Smooth muscle cell of trachea (primary cell): ENCODE measurements at places on chromosomes 3 and 15. TPM values are rescaled to one million over a fixed set of nuclear protein-coding genes. Genes with fewer than 3 reads are reported as not detected.

Gene CCDC13
- 0.29 and 1.2 TPM in 2 replicates for total RNA-seq

Gene ABTB1
- total RNA-seq, result 13.7 and 18.0 TPM in 2 replicates

Gene CLEC3B
- 12.1 and 32.3 TPM in 2 replicates for total RNA-seq

Gene POLQ
- total RNA-seq, result 0.99 and 6.0 TPM in 2 replicates

Gene SYNPR
- total RNA-seq, result not detected in 2 replicates

Gene CAND2
- total RNA-seq, result 4.7 and 16.9 TPM in 2 replicates

Gene C3orf22
- not detected in 2 replicates for total RNA-seq

Gene ATP8B4
- 3.2 and 7.4 TPM in 2 replicates for total RNA-seq

Gene VGLL3
- total RNA-seq, result 25.7 and 55.6 TPM in 2 replicates

Gene CDAN1
- total RNA-seq, result 10.0 and 14.1 TPM in 2 replicates

Gene CHRM5
- total RNA-seq, result under 0.01 and 0.15 TPM in 2 replicates

Gene DIPK2A
- total RNA-seq, result 58.2 and 93.1 TPM in 2 replicates

Gene CEP70
- 20.8 and 40.9 TPM in 2 replicates for total RNA-seq

Gene NRG4
- 0.15 TPM in 1 of 2 replicates, not detected in the other for total RNA-seq

Gene SLC12A1
- total RNA-seq, result not detected in 2 replicates

Gene ARL6IP5
- total RNA-seq, result 163 and 218 TPM in 2 replicates

Gene AGBL1
- not detected in 2 replicates for total RNA-seq

Gene FGF7
- total RNA-seq, result 203 and 278 TPM in 2 replicates

Gene IQCF5
- not detected in 2 replicates for total RNA-seq

Gene CCDC33
- total RNA-seq, result not detected in 2 replicates

Gene INAFM2
- 5.4 and 15.7 TPM in 2 replicates for total RNA-seq

Gene ROBO2
- 1.0 and 2.8 TPM in 2 replicates for total RNA-seq

Gene RAMAC
- 28.8 and 35.6 TPM in 2 replicates for total RNA-seq

Gene KCTD6
- total RNA-seq, result 6.9 and 10.8 TPM in 2 replicates

Gene RBPMS2
- not detected in 2 replicates for total RNA-seq

Gene LRRN1
- under 0.01 TPM in 2 replicates for total RNA-seq

Gene WDR82
- 66.3 and 69.6 TPM in 2 replicates for total RNA-seq

Gene MESP2
- total RNA-seq, result 0.58 and 1.3 TPM in 2 replicates

Gene GOLGA8S
- total RNA-seq, result under 0.01 and 0.15 TPM in 2 replicates

Gene MEF2A
- total RNA-seq, result 42.2 and 49.9 TPM in 2 replicates

Gene TRIM71
- not detected in 2 replicates for total RNA-seq

Gene GOLGA8J
- total RNA-seq, result not detected in 2 replicates

Gene HIGD1A
- 125 and 203 TPM in 2 replicates for total RNA-seq

Gene PLSCR4
- 20.3 and 21.7 TPM in 2 replicates for total RNA-seq

Gene PDIA3
- total RNA-seq, result 192 and 247 TPM in 2 replicates

Gene DPPA2
- total RNA-seq, result not detected in 2 replicates

Gene HRG
- not detected in 2 replicates for total RNA-seq
